ENCODE measurements at places on chromosomes 7 and 10.

DNA sequence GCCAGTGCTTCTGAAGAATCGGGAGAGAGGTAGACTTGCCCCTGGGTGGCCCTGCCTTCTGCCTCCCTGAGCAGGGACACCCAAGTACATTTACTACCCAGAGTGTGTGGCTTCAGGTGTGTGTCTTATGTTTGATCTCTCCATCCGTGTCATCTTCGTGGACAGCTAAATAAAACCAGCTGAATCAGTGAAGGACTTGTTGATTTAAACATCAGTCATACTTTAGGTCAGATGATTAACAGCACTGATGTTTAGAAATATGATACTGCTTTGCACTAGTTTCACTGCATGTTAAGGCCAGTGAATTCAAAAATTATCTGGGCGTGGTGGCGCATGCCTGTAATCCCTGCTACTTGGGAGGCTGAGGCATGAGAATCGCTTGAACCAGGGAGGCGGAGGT, 4.0 kb downstream of the MTG1 start:
- DNase-seq: no peak

DNA sequence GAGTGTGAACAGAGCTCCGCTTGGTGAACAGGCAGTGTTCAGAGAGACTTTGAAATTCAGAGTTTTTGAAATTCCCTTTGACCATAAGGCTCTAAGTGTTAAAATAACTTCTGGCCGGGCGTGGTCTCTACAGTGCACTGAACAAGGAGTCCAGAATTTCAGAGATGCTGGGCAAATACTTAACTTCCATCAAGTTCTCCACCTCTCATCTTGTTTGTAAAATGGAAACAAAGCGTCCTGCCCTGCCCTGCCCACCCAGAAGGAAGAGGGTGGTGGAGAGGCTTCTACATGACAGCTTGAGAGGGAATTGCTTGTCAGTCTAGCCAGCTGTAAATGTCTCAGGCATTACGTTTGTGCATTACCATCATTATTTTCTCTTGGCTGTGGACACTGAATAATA, 102.6 kb downstream of the RGS10 start:
- DNase-seq: no peak

GRCh38 chr7:100879685-100880261, 4.9 kb downstream of the SRRT start:
- DNase-seq: no peak

GRCh38 chr10:124688889-124689670, 55.1 kb downstream of the FAM53B start:
- no peak for DNase-seq

DNA sequence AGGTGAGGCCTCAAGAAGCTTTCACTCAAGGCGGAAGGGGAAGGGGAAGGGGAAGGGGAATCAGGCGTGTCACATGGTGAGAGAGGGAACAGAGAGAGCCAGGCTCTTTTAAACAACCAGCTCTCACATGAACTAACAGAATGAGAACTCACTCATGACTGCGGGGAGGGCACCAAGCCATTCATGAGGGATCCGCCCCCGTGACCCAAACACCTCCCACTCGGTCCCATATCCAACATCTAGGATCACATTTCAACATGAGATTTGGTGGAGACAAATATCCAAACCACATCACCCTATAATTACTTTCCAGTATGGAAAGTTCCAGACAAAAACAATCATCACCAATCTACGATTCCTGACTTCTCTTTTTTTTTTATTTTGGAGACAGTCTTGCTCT, 22.9 kb downstream of the HIP1 start:
- DNase-seq: no peak

DNA sequence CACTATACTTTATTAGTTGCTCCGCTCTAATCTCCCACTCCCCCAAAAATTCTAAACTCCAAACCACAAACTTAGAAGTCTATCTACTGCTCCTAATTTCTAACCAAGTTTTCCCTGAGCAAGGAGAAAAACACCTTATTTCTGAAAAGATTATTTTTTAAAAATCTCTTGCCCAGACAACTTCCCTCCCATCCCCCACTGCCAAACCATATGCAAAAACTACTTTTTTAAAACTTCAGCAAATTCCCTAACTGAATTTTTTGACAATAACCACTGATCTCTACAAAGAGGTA, 1.9 kb downstream of the UBE2H start:
- no peak for DNase-seq

DNA sequence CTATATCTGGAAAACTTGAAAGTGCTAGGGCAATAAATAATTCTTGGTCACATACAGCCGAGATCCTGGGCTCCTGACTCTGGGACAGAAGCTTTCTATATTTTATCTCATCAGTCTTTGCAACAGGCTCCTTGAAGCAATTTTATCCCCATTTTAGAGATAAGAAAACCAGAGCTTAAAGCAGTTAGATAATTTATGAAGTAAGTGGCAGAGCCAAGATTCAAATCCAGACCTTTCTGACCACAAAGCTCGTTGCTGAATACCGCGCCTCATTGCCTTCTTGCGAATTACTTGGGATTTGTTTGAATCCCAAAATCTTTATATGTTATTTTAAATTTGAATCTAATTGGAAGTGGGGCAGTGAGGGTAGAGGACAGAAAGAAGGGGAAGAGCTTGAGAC, 106.0 kb downstream of the TCF7L2 start:
- no peak for DNase-seq

GRCh38 chr10:132493756-132494290, 43.8 kb upstream of the INPP5A start:
- DNase-seq: no peak

- DNase-seq: no peak
Observed at GRCh38 chr10:119496273-119496672, 46.2 kb downstream of the RGS10 start.

DNA sequence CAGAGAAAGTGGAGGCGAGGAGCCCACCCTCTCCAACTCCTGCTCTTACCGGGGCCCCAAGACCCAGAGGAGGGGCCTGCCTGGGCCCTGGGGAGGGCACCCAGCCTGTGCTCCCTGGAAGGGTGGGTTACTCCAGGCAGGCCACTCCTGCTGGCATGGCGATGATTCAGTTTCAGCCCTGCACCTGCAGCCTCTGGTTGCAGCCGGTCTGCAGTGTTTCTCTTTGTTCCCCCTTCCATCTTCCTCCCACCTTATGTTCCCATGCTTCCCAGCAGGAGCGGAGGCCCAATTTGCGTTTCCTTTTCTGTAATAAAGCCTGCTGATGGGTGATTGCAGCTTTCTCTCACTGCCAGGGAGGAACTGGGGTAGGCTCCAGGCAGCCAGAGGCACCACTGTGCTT, 53.2 kb upstream of the FAM20C start:
- DNase-seq: no peak
